GM18507 (cell line): ENCODE measurements at places on chromosomes 16 and 17.

- DNase-seq = peak; percentile 32
Observed at GRCh38 chr17:29195465-29196081, 15.4 kb upstream of the MYO18A start.

DNA sequence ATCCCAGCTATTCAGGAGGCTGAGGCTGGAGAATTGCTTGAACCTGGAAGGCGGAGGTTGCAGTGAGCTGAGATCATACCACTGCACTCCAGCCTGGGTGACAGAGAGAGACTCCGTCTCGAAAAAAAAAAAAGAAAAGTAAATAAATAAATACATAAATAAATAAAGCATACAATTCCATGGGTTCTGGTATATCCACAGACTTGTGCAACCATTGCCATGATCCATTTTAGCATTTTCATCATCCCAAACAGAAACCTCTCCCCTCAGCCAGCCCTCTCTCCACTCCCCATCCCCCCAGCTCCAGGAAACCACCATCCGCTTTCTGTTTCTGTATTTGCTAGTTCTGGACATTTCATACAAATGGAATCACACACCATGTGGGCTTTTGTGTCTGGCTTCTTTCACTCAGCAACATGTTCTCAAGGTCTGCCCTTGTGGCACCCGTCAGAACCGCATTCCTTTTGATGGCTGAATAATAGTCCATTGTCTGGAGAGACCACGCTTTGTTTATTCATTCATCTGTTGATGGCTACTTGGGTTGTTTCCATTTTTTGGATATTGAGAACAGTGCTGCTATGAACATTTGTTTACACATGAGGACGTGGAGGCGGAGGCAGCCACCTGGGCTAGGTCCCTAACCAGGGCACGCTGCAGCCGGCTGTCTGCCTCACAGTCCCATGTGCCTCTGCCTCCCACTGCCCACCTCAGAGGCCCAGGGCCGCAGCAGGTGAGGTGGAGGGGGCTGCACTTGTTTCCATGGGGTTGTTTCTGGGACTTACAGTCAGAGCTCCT lies 76.2 kb downstream of the NT5M start:
- DNase-seq = no peak

GRCh38 chr17:49393491-49394255 lies 21.0 kb downstream of the PHB1 start:
- no peak for DNase-seq

DNA sequence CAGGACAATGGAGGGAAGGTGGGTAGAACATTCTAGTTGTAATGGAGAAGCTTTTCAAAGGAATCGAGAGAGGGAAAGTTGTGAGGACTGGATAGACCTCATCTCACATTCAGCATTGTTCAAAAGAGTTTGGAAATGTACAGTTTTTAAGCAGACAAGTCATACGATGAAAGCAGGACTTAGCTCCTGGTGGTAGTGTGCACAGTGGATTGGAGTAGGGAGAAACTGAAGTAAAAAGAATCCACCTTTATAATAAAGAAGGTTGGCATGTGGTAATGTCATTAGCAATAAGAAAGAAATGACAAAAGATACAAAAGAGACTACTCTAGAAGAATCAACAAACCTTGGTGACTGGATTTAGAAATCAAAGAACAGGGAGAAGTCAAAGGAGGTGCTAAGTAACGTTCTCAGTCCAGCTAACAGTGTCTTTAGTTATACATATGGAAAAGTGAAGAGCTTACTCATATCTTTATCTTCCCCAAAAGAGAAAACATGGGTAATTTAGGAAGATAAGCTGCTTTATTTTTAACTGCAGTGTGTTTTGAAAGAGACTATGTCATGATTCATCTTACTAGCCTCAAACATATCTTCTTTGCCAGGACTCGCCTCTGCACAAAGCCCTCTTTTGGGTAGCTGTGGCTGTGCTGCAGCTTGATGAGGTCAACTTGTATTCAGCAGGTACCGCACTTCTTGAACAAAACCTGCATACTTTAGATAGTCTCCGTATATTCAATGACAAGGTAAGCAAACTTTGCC lies 18.7 kb upstream of the EVI2A start:
- no peak for DNase-seq

DNA sequence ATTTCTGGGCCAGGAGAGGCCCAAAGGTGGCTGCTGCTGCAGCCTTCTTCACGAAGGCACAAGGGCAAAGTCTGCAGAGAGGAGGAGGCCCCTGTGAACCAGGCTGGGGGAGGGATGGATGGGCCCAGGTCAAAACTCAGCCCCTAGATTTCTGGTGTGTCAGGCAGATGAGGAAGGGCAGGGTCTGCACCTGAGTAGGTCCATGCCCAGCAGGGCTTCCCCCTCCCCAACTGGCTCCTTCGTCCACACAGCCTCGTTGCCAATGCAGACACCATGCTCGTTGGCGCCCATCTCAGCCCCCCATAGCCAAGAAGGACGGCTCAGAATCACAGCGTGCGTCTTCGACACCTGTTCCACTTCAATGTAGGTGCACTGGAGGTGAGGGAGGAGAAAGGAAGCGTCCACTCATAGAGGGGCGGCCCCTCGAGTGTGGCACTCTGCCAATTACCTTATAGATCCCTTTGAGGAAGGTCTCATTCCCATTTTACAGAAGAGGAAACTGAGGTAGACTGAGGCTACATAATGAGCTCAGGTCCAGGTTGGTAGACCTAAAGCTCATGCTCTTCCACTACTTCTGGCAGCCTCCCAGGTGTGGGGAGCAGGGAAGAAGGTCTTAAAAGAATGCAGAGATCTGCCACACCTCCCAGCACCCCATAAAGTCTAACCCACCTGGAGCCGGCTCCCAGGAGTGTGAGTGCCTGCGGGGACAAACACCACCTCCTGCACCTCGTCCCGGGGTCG lies 902 bp downstream of the SCRN2 start:
- DNase-seq = no peak

DNA sequence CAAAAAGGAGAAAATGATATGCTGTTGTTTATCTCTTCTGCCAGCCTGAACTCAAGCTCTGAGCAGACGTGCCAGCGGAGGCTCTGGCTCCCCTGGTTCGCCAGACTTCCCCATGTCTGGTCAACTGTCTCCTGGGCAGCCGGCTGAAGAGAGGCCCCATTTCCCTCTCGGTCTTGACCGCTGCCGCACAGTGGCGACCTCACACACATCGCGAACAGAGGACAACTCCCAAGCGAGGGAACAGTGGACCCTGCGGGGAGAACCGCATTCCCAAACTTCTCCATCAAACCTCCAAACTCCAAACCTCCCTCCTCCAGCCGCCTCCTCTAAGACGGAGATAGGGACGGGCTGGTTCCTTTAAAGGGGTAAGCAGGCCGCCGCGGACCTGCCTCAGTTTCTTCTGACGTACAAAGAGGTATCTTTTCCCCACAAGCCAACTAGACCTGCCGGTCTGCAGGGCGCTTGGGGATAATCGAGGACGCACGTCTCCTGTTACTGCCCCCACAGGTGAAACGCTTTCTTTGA lies 24.9 kb upstream of the RFFL start:
- DNase-seq = no peak

DNA sequence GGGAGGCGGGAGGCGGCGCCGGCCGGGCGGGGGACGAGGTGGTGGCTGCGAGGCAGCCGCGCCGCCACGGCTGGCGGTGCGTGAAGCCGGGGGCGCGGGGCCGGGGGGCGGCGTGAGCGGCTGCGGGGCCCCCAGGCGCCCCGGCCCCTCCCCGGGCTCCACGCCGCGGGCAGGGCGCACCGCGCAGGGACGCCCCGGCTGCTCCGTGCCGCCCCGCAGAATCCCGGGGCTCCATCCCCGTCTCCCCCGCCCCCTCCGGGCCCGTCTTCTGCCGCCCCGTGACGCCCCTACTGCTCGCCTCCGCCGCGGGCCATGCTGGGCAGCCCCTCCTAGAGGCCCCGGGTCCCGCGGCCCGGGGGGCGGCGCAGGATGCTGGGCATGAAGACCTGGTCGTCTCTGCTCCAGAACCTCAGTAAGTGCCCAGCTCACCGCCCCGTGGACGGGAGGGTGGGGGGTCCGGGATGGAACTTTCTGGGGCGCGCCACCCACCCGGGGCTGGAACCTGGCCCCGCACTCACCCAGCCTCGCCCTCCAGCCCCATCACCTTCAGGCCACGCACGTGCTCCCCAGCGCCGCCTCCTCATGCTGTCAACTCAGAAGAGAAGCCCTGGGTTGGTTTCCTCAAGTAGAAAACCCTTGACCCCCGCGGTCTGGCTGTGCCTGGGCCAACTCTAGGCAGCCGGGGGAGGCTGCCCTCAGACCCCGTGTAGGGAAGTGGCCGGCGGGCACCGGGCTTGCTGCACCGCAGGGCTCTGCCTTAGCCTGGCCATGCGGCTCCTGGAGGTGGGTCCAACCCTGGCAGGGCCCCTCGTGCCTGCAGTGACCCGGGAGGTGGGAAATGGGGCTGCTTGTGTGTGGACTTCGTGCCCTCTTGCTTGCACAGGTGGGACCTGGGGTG lies 150.2 kb upstream of the GSE1 start:
- DNase-seq = no peak

DNA sequence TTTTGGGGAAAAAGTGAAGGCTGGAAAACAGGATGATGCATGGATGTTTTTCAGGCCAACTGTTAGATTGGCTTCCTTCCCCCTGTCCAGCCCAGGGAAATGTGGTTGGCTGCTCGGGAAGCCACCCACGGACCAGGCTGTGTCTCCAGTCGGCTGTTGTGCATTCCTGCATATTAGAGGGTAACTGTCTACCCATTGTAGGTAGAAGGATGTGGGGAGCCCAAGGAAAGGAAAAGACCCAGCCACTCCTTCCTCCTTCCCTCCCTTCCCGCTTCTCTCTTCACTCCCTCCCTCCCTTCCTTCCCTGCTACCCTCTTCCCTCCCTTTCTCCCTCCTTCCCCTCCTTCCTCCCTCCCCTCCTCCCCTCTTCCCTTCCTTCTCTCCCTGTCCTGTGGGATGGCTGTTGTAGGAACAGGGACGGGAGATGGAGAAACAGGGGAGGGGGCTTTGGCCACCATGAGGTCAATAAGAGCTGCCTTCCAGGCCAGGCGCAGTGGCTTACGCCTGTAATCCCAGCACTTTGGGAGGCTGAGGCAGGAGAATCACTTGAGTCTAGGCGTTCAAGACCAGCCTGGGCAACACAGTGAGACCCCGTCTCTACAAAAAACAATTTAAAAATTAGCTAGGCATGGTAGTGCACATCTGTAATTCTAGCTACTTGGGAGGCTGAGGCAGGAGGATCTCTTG lies 16.9 kb downstream of the SYT17 start:
- no peak for DNase-seq

DNA sequence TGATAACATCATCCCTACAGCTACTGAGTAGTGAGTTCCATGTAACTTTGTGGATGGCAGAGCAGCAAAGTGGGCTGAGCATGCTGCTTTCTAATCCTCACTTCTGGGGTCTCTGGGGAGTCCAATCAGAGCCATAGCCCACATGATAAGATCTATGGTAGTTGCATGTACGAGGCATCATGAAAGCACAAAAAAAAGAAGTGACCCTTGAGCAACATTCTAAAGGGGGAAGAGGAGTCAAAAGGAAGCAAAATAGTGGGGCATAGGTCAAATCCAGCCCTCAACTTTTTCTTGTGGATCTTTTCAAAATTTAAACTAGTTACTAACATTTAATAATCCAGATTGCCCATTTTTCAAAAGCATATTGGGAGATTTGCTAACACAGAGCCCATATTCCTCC lies 208.5 kb upstream of the TOX3 start:
- no peak for DNase-seq

- DNase-seq = no peak
Observed at GRCh38 chr17:8823279-8823678, 24.1 kb upstream of the MFSD6L start.

- DNase-seq = peak; percentile 58
Observed at GRCh38 chr17:9905902-9906301, 831 bp upstream of the RCVRN start.

DNA sequence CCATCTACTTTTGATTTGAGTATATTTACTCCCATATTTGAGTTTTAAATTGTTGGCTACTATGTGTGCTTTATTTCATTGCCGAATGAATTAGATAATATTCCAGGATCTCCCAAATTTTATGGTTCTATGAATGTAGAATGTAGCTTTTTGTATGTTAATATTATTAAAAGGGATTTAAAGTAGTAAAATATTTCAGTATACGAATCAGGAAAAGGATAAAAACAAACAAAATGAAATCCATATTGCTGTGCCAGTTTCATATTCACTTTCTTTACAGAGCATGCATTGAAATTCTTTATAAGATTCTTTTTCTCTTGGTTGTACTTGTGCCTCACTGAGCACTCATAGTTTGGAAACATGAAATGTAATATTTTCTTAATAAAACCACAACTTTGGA lies 155.1 kb downstream of the CHD9 start:
- no peak for DNase-seq

DNA sequence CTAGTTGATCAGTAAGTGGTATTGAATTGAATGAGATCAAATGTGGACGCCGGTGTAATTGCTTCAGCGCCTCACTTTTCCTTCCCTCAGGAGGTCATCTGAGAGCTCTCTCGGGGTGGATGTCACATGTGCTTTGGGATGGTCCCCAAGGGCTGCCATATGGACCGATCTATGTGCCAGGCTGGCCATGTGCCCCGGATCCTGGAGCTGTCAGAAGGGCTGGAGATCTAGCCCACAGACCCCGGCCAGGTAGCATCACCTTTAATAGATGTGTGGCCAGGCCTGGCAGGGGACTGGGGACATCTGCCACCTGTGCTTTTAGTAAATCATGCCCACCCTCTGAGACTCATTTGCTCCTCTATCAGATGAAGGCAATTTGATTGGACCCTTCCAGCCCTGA lies 95.3 kb upstream of the CRHR1 start:
- DNase-seq = no peak

DNA sequence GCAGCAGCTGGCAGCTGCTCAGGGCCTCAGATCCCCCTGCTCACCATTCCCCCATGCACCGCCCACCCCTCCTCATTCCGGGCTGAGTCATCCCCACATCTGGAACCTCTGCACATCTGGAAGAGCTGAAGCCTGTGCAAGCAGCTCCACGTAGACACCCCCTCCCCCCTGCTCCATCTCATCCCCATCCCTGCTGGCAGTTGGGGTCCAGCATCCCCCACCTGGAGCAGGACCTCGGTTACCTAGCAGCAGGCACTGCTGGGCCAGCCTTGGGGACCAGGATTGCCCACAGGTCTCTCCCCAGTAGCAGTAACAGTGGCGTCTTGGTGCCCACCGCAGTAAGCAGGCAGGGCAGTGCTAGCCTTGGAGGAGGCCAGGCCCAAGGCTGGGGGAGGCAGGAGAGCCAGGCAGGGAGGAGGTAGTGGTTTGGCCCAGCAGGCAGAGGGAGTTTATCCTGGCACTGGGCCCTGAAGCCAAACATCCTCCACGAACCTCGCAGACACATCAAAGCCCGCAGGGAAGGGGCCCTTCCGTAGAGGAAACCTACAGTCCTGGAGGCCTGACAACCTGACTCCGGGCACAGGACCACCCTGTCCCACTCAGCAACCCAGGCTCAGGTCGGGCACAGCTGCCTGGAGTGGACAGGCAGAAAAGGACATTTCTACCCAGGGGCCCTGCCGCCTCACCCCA lies 7.7 kb upstream of the TMEM92 start:
- DNase-seq = no peak

DNA sequence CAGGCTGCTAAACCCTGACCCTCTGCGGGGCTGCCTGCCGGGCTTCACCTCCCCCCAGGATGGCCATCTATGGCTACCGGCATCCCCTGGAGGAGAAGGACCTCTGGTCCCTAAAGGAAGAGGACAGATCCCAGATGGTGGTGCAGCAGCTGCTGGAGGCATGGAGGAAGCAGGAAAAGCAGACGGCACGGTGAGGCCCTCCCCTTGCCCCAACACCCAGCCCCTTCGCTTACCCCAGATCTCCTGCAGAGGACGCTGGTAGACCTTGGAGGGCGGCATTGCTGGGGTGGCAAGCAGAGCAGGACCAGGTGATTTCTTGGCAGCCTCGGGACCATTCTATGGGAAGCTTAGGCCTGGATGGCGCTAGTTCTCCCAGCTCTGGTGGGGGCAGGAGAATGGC lies 24.5 kb downstream of the ABCC3 start:
- no peak for DNase-seq

GRCh38 chr16:79503511-79503910 lies 97.0 kb downstream of the MAF start:
- no peak for DNase-seq
